ENCODE measurements at places on chromosomes 6 and 20. TPM values are rescaled to one million over a fixed set of nuclear protein-coding genes. Genes with fewer than 3 reads are reported as not detected.
A peak's percentile ranks its signal among the peaks of the same experiment; 100 is the strongest.

- H3K27me3 ChIP-seq, result peaks cover 9% of the 10 kb centered on the region
- no peak overlapping the region for H3K4me3 ChIP-seq
- H3K27ac ChIP-seq, result no peak overlapping the region
- no peak for DNase-seq
- no peaks in the 10 kb centered on the region for H3K4me1 ChIP-seq
These were observed 30.0 kb upstream of the RALY start for GRCh38 chr20:33963751-33964150.

GRCh38 chr6:132790450-132790849 lies 8.0 kb downstream of the SLC18B1 start:
- no peak for DNase-seq
- H3K27me3 ChIP-seq, result no peaks in the 10 kb centered on the region
- peaks cover 8% of the 10 kb centered on the region for H3K4me1 ChIP-seq
- H3K27ac ChIP-seq, result no peak overlapping the region

GRCh38 chr20:63657260-63657936 lies 714 bp upstream of the RTEL1 start:
- H3K36me3 ChIP-seq, result peaks cover 12% of the 10 kb centered on the region
- H3K27ac ChIP-seq, result peak overlapping the region; percentile 86

GRCh38 chr6:20319520-20320357 lies 81.9 kb upstream of the E2F3 start:
- H3K4me1 ChIP-seq, result peaks cover 20% of the 10 kb centered on the region
- peak overlapping the region; percentile 97 for H3K27ac ChIP-seq
- peaks cover 7% of the 10 kb centered on the region for H3K36me3 ChIP-seq
- DNase-seq, result peak; percentile 76
- peak overlapping the region; percentile 81 for H3K4me3 ChIP-seq

DNA sequence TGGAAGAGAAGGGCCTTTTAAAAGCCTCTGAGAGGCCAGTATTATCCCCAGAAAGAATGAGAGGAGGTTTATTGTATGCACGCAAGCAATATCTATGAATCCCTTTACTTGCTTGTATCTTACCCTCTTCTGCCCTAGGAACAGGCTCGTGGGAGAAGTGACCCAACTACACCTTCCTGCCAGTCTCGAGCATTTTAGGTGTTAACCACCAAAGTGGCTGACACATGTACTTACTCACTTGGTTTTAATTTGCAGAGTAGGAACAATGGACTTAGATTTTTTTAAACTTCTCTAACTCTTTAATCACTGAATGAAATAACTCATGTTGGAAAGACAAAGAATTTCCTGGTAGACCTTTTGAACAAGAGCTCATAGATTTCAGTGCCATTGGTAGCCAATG lies 296.9 kb downstream of the PLCB1 start:
- H3K4me3 ChIP-seq, result no peak overlapping the region
- no peak for DNase-seq
- H3K27me3 ChIP-seq, result peaks cover 4% of the 10 kb centered on the region
- H3K27ac ChIP-seq, result no peak overlapping the region
- H3K36me3 ChIP-seq, result no peaks in the 10 kb centered on the region

GRCh38 chr20:1975291-1975690 lies 18.6 kb downstream of the PDYN start:
- no peaks in the 10 kb centered on the region for H3K4me1 ChIP-seq
- no peak for DNase-seq
- peaks cover 11% of the 10 kb centered on the region for H3K27me3 ChIP-seq
- no peak overlapping the region for H3K4me3 ChIP-seq
- H3K27ac ChIP-seq, result no peak overlapping the region

DNA sequence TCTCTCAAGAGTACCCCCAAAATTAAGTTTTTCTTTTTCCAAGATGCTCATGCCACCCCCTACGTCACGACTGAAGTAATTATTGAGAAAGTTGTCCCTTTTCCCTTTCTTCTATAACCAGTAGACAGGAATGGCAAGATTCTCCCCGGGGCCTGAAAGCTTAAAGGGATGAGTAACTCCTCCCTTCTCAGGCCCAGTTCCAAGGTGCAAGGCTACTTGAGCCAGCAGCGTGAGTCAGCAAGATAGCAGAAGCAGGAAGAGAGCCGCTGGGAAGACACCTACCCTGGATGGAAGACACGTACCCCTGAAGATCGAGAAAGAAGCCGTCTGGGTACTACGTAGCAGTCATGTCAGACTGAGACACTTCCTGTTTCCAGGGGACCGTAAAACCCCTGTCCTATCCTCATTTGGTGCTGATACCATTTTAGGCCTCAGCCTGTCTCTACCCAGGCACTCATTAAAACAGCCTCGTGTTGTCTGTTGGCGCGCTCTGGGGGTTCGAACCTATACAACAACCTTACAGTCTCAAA lies 241.0 kb downstream of the ADGRG6 start:
- no peaks in the 10 kb centered on the region for H3K36me3 ChIP-seq
- H3K27ac ChIP-seq, result no peak overlapping the region
- H3K4me3 ChIP-seq, result no peak overlapping the region
- H3K27me3 ChIP-seq, result peaks cover 2% of the 10 kb centered on the region
- peaks cover 2% of the 10 kb centered on the region for H3K4me1 ChIP-seq

GRCh38 chr20:53055367-53056067 lies 83.4 kb downstream of the TSHZ2 start:
- no peak overlapping the region for H3K27ac ChIP-seq
- peaks cover 2% of the 10 kb centered on the region for H3K4me1 ChIP-seq
- DNase-seq, result no peak
- peaks cover 8% of the 10 kb centered on the region for H3K36me3 ChIP-seq
- no peak overlapping the region for H3K4me3 ChIP-seq
- no peaks in the 10 kb centered on the region for H3K27me3 ChIP-seq

DNA sequence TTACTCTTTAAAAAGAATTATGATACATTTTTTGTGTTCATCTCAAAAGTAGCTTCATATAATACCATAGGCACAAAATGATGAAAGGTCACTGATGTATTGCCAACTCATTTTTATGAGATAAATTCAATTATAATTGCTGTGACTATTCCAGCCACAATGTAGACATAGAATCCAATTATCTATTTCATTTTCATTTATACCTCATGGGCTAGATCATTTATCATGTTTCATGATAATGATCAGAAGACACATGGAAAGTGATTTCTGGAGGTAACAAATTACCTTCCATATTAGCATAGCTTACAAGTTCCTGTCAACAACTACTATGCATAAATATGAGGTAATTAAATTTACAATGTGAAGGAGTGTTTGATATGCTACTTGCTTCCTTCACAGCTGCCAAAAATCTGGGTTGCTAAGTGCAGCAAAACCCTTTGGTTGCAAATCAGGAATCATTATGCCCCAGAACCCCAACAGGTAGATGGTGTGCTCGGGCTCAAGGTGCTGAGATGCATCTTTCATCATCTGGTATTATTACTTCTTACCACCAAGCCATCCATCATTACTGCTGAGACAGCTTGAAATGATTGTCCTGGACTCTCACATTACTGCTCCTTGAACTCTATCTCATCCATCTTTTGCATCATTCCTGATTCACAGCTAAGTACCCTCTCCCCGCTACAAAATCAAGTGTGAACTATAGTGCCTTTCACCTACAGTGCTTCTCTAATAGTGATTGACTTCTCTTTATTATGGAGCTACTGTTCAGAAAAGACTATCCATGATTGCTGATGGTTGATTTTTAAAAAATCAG lies 306.0 kb upstream of the THEMIS start:
- H3K4me3 ChIP-seq, result no peak overlapping the region
- H3K27ac ChIP-seq, result no peak overlapping the region
- DNase-seq, result no peak
- H3K4me1 ChIP-seq, result no peaks in the 10 kb centered on the region
- no peaks in the 10 kb centered on the region for H3K36me3 ChIP-seq
- peaks cover 4% of the 10 kb centered on the region for H3K27me3 ChIP-seq

DNA sequence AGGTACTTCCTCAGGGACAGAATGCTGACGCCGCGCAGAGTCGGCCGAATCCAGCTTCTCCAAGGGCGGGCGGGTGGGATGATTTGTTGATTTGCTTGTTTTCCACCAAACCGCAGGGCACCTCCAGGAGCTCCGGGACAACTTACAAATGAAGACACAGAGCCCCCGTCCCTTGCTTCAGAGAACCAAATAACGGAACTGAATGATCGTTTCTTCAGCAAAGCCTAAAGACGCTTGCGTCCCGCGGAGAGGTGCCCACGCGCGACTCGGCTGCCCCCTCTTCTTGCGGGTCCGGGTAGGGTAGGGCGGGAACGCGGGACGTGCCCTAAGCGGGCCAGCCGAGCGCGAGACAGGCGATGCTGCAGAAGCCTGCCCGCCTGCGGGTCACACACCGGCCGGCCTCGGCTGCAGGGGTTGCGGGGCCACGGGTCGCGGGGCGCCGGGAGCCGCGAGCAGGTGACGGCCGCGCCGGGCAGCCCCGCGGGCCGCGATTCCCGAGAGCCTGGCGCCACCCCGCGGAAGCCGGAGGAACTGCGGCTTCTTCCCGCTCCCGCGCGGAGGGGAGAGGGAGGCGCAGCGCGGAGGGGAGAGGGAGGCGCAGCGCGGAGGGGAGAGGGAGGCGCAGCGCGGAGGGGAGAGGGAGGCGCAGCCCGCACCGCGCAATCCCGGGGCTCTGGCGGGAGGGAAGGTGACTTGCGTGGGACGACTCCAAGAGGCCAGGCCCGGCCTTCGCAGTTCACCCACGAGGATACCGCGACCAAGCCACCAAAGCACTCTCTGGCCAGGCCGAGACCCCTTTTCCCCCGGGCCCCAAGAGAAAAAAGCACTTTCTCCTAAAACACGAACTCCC lies 7.7 kb upstream of the FOXF2 start:
- no peak overlapping the region for H3K27ac ChIP-seq
- peak; percentile 46 for DNase-seq
- H3K27me3 ChIP-seq, result peaks cover 73% of the 10 kb centered on the region
- peaks cover 24% of the 10 kb centered on the region for H3K4me1 ChIP-seq
- no peaks in the 10 kb centered on the region for H3K36me3 ChIP-seq

- no peak overlapping the region for H3K27ac ChIP-seq
- peaks cover 8% of the 10 kb centered on the region for H3K27me3 ChIP-seq
- DNase-seq, result no peak
- H3K4me1 ChIP-seq, result peaks cover 20% of the 10 kb centered on the region
These were observed 16.1 kb downstream of the BFSP1 start for GRCh38 chr20:17515053-17515452.

- peaks cover 6% of the 10 kb centered on the region for H3K36me3 ChIP-seq
- H3K4me1 ChIP-seq, result no peaks in the 10 kb centered on the region
- DNase-seq, result no peak
- no peak overlapping the region for H3K27ac ChIP-seq
- no peaks in the 10 kb centered on the region for H3K27me3 ChIP-seq
These were observed 29.3 kb downstream of the DNAAF9 start for GRCh38 chr20:3378138-3378537.

DNA sequence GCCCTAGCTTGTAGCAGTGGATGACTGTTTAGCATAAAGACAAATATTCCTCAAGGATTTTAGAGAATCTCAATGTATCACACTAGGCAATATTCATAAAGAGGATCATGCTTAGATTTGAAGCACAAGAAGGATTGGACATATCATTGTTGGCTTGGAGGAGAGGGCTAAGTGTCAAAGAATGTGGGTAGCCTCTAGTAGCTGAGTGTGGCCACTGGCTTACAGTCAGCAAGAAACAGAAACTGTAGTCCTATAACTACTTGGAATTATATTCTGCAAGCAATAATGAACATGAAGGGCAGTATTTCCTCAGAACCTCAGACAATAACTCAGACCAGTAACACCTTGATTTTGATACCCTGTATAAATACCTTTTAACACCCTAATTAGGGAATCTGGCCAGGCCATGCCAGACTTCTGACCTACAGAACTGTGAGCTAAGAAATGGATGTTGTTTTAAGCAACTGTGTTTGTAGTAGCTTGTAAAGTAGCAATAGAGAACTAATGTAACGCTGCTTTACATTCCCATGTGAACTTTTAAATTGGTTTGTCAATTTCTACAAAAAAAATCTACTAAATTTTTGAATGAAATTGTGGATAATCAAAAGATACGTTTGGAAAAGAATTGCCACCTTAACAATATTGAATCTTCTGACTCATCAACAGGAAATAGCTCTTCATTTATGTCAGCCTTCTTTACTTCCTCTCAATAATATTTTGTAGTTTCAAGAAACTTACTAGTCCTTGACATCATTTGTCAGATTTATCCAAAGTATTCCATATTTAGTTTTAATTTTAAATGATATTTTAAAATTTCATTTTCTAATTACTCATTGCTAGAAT lies 65.2 kb upstream of the RSPO3 start:
- no peak overlapping the region for H3K27ac ChIP-seq
- no peak overlapping the region for H3K4me3 ChIP-seq
- H3K27me3 ChIP-seq, result no peaks in the 10 kb centered on the region
- no peaks in the 10 kb centered on the region for H3K36me3 ChIP-seq

- no peak overlapping the region for H3K27ac ChIP-seq
- no peaks in the 10 kb centered on the region for H3K36me3 ChIP-seq
- H3K27me3 ChIP-seq, result peaks cover 2% of the 10 kb centered on the region
- no peak for DNase-seq
- H3K4me1 ChIP-seq, result peaks cover 8% of the 10 kb centered on the region
- no peak overlapping the region for H3K4me3 ChIP-seq
These were observed 77.6 kb downstream of the RIN2 start for GRCh38 chr20:19835533-19836222.

- DNase-seq, result no peak
- peak overlapping the region; percentile 78 for H3K27ac ChIP-seq
- H3K4me3 ChIP-seq, result no peak overlapping the region
These were observed 86.7 kb upstream of the BACH2 start for GRCh38 chr6:90383196-90383822.

GRCh38 chr20:9360431-9360830 lies 154.0 kb upstream of the LAMP5 start:
- no peak overlapping the region for H3K4me3 ChIP-seq
- no peak for DNase-seq
- H3K27ac ChIP-seq, result no peak overlapping the region
- H3K27me3 ChIP-seq, result no peaks in the 10 kb centered on the region
- no peaks in the 10 kb centered on the region for H3K4me1 ChIP-seq

DNA sequence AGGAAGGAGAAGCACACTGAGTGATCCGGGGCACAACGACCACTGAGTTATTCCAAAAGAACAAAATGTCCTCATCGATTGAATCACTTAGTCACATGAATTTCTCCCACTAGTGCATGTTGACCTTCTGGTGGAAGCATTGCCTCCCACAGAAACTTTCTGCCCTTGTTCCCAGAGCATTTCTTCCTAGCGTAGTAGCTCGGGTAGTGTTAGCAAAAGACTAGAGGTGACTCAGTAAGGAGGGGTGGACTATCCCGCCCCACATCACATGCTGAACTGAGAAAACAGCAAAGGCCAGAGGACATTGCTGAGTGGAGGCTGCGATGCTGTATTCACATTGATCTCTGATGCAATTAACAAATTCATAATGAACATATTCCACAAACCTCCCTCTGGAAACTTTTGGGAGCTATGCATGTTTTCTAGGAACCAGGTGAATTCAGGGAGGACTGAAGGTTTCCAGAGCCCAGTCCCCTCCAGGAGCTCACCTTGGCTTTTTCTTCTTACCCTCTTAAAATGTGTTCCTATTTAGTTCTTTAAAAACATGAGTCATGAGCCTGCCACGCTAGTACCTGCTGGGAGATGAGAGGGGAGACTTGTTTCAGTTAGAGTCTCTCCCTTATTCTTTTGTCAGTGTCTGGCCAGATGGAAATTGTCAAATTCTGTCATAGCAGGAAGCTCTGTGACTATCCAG lies 507.9 kb downstream of the CDH26 start:
- no peak overlapping the region for H3K4me3 ChIP-seq
- H3K27ac ChIP-seq, result no peak overlapping the region
- H3K27me3 ChIP-seq, result no peaks in the 10 kb centered on the region
- no peaks in the 10 kb centered on the region for H3K36me3 ChIP-seq
- no peak for DNase-seq
- H3K4me1 ChIP-seq, result no peaks in the 10 kb centered on the region

ACOT13 gene
- 30.2 TPM for total RNA-seq

SLC17A3 gene
- total RNA-seq, result 1.6 TPM

VSTM2L gene
- total RNA-seq, result 0.23 TPM

VGLL2 gene
- total RNA-seq, result not detected

ELOVL4 gene
- total RNA-seq, result 0.98 TPM

GPLD1 gene
- 0.39 TPM for total RNA-seq

TPMT gene
- 5.0 TPM for total RNA-seq

POLH gene
- total RNA-seq, result 44.5 TPM

SAMD3 gene
- total RNA-seq, result 3.2 TPM

All from activated T-helper 2 cell treated with anti-CD3 and anti-CD28 coated beads, Interferon-gamma antibody, Interleukin-2, Interleukin-4, amounts not matched to agents 10 μg/mL and 5 μg/mL and 100 μg/mL, durations not matched to agents 14 hours and 24 hours and 36 hours (primary cell).